ENCODE measurements at places on chromosomes 7 and 10.

DNA sequence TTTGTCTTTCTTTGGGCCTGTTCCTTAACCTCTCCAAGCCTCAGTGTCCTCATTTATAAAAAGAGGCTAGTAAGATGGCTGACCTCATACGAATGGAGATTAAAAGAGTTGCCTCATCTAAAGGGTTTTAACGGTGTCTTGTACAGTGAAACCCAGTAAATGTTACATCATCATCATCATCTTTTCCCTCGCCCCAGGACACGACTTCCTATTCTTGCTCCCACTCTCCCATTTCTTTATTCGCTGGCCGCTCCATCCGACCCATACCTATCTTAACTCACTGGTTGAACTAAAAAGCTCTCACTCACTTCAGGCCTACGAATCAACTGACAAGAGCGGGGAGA, 554 bp downstream of the FRA10AC1 start:
- DNase-seq, result no peak

- DNase-seq, result peak; percentile 53
These were observed at the start of gene SEMA4G for GRCh38 chr10:100969187-100970075. Gene SEMA4G, plus strand, starts transcription at chr10:100969504. Its CDS starts 3,409 bp downstream, at chr10:100972913.

- DNase-seq, result no peak
These were observed 73.6 kb downstream of the CCSER2 start for GRCh38 chr10:84401854-84402611.

DNA sequence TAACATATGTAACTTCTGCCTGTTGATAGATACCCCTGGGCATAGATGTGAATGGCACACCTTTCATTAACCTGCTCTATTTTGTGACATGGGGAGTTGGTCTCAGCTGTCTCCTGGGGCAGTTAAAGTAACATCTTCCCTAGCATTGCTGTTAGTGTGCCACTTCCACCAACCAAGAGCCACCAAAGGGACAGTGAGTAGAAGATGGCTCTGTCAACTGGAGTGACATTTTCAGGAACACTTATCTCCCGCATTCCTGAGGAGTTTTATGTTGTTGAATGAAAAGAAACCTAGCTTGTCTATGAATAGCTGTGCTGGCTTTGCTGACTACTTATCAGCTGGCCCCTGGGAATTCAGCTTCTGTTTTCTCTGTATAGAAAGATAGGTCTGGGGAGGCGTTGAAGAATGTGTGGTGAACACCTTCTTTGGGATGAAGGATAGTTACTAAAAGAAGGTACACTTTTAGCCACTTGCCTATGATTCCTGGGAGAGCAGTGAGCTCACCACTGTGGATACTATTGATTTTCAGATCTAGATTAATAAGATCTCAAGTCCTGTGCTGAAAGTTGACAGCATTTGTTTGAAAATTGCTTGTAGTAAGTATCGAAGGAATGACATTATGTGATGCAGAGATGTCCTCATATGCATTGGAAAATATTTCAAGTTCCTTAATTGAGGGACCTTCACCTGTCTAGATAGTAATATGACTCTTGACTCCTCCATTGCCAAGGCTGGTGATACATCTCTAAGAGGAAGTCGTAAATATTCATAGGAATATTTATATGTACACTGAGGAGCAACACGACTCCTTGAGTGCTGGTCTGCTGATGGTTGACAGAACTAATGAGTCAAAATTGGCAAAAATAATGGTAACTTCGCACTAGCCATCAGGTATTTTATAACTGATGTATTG, 7.6 kb downstream of the STARD3NL start:
- DNase-seq, result no peak

- no peak for DNase-seq
These were observed 49.3 kb upstream of the ZNF716 start for GRCh38 chr7:57400531-57401155.

GRCh38 chr7:5693529-5693928, 87.9 kb downstream of the RNF216 start:
- no peak for DNase-seq

Measured in activated CD8-positive, alpha-beta memory T cell treated with anti-CD3 and anti-CD28 coated beads, Interleukin-2, amount 50 U/mL, for 4 hours (primary cell).